CD4-positive, alpha-beta T cell treated with Interleukin-15 for 1 hour (primary cell): ENCODE measurements at places on chromosomes 13 and 19.

DNA sequence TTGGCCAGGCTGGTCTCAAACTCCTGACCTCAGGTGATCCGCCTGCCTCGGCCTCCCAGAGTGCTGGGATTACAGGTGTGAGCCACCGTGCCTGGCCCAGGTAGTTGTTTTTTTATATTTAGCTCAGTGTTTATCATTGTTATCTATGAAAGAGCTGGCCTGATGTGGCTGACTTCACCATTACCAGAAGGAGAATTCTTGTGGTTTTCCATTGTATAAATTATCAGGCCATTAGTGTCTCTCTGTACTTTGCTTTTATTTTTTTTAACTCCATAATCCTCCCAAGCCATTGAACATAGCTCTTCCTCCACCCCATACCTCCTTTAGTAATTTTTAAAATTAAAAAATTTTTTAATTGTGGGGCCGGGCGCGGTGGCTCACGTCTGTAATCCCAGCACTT, 24.2 kb downstream of the CERS4 start:
- no peak for DNase-seq

- no peak for DNase-seq
These were observed 113.0 kb upstream of the ARGLU1 start for GRCh38 chr13:106680796-106681472.

- no peak for DNase-seq
These were observed 256.0 kb upstream of the IRS2 start for GRCh38 chr13:110042253-110042950.

DNA sequence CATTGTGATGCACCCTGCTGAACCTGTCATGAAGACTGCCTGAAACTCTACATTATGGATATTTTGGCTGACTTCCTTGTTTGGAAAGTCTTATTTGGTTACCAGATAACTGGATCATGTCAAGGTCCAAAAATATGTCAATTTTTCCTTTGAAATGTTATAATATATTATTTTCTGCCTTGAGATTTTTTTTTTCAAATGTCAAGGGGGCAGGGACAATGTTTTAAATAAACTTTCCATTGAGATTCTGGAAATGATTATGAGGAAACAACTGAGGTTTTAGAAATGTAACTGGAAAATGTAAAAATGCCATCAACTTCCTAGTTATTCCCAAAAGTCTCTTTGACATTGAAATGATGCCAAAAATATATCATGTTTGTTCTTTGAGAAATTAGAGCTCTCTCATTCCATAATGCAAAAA, 117.0 kb downstream of the RFC3 start:
- no peak for DNase-seq

GRCh38 chr13:32581177-32581786, 5.0 kb upstream of the PDS5B start:
- DNase-seq: no peak

GRCh38 chr13:27827646-27828045, 35.4 kb downstream of the GSX1 start:
- DNase-seq: no peak

DNA sequence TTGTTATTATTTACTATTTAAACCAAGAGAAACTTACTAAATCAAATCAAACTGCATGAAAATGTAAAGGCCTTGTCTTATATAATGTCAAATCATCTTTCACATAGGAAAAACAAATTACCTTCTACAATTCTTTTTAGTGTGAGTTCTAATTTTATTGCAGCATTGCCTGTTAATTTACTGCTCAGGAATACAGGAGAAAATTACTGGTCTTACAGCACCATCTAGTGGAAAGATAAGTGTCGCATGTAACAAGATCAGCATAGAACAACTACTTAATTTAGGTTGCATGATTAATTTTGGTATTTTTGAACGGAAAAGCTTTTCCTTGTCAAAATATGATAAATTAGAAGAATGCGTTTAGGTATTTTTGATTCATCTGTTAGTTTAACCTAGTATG, 502.7 kb downstream of the UQCRFS1 start:
- no peak for DNase-seq

GRCh38 chr13:114230117-114230516, 4.6 kb upstream of the CDC16 start:
- no peak for DNase-seq

DNA sequence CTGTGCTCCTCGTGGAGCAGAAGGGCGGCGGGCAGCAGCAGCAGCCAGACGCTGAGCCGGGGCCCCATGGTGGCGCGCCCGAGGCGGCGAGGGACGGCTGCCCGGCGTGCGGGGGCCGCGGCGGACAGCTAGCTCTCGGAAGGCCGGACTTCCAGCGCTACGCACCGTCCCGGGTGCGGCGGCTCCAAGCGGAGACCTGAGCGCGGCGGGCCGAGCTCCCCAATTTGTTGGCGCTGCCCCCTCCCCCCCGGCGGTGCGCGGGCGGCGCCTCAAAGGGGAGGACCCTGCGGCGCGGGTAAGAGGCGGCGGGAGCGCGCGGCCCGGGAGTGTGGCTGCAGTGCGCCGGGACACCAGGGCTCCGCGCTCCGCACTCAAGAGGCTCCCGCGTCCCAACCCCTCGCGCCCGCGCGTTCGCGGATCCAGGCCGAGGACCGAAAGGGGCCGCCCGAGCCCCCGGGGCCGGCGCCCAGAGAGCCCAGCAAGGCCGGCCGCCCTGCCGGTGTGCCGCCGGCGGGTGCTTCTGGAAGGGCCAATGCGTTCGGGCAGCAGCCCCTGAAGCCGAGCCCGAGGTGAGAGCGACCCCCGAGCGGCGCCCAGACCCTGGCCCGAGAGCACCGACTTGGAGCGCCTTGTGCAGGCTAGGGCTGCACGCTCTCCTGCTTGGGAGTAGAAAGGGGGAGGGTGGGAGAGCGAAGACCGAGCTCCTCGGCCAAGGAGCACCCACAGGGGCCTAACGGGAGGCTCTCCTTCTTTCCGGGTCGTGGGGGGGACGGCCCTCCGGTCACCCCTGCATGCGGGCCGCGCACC, at the start of the genes COL4A1 and COL4A2:
TSS of gene COL4A1 (minus strand) at position 198 of the 807 bp plus-strand sequence. CDS start at position 68, 130 bp downstream.
TSS of gene COL4A2 (plus strand) at position 325 of the 807 bp plus-strand sequence. CDS start 620 bp downstream, outside the sequence.
- DNase-seq: no peak

GRCh38 chr13:41299316-41300094, 11.6 kb upstream of the NAA16 start:
- DNase-seq: no peak

DNA sequence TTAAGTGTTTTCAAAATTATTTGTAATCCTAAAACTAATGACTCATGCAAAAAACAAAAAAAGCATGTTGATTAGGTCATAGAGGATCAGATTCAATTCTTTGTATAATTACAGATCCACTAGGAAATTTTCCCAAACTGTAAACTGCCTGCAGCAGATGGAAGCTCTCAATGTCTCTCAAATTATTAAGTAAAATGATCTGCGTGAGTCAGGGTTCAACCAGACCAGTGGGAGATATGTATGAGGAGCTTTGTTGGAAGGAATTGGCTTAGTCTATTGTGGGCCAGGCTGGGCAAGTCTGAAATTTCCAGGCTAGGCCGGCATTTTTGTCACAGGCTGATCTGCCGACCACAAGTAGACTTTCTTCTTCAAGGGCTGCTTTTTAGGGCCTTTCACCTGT, 14.4 kb upstream of the SACS start:
- no peak for DNase-seq

DNA sequence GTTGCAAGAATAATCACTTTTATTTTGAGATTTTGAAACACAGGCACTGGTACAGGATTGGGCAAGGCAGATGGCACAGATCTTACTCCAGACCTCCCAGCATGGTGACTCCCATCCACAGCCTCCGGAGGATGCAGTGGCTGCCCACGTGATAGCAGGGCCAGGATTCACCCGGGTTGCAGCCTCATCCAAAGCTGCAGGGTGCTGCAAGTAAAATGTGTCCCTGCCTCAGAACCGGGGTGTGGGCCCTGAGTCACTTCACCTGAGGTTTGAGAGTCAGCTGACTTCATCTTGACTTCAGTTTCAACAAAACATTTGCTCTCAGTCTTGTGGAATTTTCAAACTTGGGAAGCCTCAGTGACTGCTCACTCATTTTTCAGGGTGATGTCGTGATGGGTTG, 201.9 kb downstream of the FGF9 start:
- no peak for DNase-seq

DNA sequence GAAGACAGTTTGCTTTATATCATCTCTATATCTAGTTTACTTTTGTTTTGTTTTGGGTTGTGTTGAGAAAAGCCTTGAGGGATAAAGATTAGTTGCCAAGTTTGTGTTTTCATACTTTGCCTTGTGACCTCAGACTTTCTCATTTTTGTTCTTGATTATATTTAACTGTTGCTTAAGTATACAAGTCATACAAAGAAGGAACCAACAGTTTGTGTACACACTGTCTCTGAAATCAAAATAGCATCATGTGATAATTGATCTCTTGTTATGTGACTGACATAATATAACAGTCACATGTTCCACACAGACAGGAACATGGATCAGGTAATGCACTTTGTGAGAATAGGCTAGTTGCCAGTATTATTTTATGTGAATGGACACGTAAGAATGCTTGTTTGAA, 70.8 kb downstream of the SHISA2 start:
- DNase-seq: no peak

GRCh38 chr19:44570984-44571684, 41.7 kb upstream of the CEACAM20 start:
- peak; percentile 44 for DNase-seq

GRCh38 chr13:114203536-114203935, 24.5 kb downstream of the CFAP97D2 start:
- DNase-seq: no peak

- DNase-seq: no peak
These were observed 14.0 kb upstream of the ZNF347 start for GRCh38 chr19:53172889-53173288.

- DNase-seq: no peak
These were observed 32.7 kb upstream of the SOX1 start for GRCh38 chr13:112034231-112034630.

- DNase-seq: no peak
These were observed 2.8 kb downstream of the ATP4A start for GRCh38 chr19:35560677-35561076.

GRCh38 chr13:104715111-104715510, 1648.9 kb upstream of the SLC10A2 start:
- no peak for DNase-seq

GRCh38 chr13:19962894-19963293, 4.4 kb downstream of the ZMYM2 start:
- DNase-seq: no peak

GRCh38 chr19:43739439-43740235, 15.1 kb downstream of the SMG9 start:
- DNase-seq: no peak

DNA sequence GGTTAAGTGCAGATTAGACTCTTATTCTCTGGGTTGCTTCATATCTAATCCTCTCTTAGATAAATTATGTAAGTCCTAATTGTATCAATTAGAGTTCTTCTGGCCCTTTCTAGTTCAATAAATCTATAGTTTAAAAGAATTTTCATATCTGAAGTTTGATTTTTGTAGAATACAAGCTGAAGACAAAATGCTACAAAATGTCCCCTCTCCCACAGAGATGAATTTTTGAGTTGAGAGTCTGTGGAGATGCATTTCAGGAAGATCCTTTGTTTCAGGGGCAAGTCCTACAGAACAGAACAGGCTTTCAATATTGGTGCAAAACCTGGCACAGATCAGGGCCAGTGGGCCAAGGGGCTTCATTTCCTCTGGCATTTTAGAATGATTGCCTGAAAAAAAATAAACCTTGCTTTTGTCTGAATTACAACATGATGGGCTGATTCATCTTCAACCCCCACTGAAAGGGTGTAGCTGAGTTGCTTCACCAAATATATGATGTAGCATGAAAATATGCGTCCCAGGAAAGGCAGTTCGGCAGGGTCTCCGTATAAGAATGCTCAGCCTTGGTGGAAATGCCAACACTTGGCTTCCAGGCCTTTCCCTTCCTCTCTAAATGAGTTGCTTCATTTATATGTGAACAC, 6.4 kb upstream of the IPO5 start:
- DNase-seq: no peak

GRCh38 chr13:26372747-26373146, 118.8 kb downstream of the CDK8 start:
- DNase-seq: no peak

GRCh38 chr19:15404097-15404779, 14.6 kb downstream of the AKAP8L start:
- no peak for DNase-seq
